Endothelial cell (in vitro differentiated cells): ENCODE measurements at places on chromosomes 2 and 18.

GRCh38 chr2:174776675-174777074 lies 12.4 kb upstream of the CHRNA1 start:
- no peak overlapping the region for H3K4me3 ChIP-seq
- H3K4me1 ChIP-seq, result peaks cover 43% of the 10 kb centered on the region
- no peak overlapping the region for H3K27ac ChIP-seq
- no peak for DNase-seq
- H3K27me3 ChIP-seq, result peaks cover 4% of the 10 kb centered on the region

GRCh38 chr2:29744976-29745375 lies 176.4 kb downstream of the ALK start:
- H3K36me3 ChIP-seq, result no peaks in the 10 kb centered on the region
- DNase-seq, result no peak
- no peaks in the 10 kb centered on the region for H3K4me1 ChIP-seq
- peaks cover 1% of the 10 kb centered on the region for H3K27me3 ChIP-seq
- no peak overlapping the region for H3K27ac ChIP-seq

GRCh38 chr2:156323754-156324153 lies 8.8 kb downstream of the NR4A2 start:
- H3K36me3 ChIP-seq, result no peaks in the 10 kb centered on the region
- H3K4me3 ChIP-seq, result no peak overlapping the region
- peaks cover 4% of the 10 kb centered on the region for H3K27me3 ChIP-seq

DNA sequence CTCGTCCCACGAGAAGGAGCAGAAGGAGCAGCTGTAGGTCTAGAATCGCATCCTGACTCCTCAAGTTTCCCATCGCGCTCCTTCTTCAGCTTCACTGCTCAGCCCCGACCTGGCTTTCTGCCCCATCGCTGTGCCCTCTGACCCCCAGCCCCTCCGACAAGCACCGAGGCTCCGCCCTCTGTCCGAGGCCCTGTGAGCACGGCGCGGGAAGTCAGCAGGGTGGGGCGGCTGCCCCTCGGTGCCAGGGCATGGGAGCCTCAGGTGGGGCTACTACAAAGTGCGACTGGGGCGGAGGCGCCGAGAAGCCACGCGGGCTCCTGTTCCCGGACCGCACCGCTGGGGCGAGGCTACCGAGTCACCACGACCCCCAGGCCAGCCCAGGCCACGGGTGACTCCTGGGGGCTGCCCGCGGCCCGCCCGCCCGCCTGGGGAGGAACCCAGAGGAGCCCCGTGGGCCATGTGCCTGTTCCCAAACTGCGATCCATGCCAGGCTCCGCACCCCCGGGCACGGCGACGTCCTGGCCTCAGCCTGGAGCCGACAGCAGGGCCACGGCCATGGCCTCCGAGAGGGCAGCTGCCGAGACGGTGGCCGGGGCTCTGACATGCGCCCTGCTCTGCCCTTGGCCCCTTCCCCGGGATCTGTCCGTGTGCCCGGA lies 36.6 kb upstream of the ID2 start:
- H3K36me3 ChIP-seq, result peaks cover 10% of the 10 kb centered on the region
- H3K27me3 ChIP-seq, result no peaks in the 10 kb centered on the region

GRCh38 chr2:35035883-35036282 lies 1319.7 kb upstream of the CRIM1 start:
- H3K4me3 ChIP-seq, result no peak overlapping the region
- no peak overlapping the region for H3K27ac ChIP-seq
- H3K27me3 ChIP-seq, result no peaks in the 10 kb centered on the region

- DNase-seq, result no peak
- H3K4me3 ChIP-seq, result no peak overlapping the region
- no peaks in the 10 kb centered on the region for H3K36me3 ChIP-seq
- H3K27me3 ChIP-seq, result no peaks in the 10 kb centered on the region
- H3K4me1 ChIP-seq, result no peaks in the 10 kb centered on the region
- peak overlapping the region; percentile 39 for H3K27ac ChIP-seq
Measured at GRCh38 chr2:50645346-50645745, 386.6 kb downstream of the NRXN1 start.

DNA sequence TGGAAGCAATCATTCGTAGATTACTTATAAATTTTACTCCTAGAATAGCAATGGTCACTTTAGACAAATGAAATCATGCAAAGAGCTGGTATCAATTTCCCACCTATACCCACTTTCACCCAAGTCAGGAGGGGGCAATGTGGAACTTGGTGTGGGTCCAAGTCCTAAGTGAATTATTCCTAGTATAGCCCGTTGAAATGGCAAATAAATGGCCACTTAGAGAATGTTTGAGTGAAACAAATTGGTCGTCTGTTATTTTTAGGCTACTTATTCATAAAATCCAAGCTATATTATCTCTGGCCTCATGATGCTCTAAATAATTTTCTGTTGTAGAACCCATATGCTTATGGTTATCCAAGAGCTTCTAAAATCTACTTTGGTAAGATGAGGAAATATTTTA lies 98.1 kb downstream of the MYO3B start:
- no peaks in the 10 kb centered on the region for H3K36me3 ChIP-seq
- no peak for DNase-seq
- H3K4me1 ChIP-seq, result peaks cover 3% of the 10 kb centered on the region
- H3K4me3 ChIP-seq, result no peak overlapping the region
- H3K27me3 ChIP-seq, result no peaks in the 10 kb centered on the region

GRCh38 chr2:128593879-128594650 lies 275.4 kb upstream of the HS6ST1 start:
- DNase-seq, result no peak
- H3K27ac ChIP-seq, result no peak overlapping the region
- no peak overlapping the region for H3K4me3 ChIP-seq

DNA sequence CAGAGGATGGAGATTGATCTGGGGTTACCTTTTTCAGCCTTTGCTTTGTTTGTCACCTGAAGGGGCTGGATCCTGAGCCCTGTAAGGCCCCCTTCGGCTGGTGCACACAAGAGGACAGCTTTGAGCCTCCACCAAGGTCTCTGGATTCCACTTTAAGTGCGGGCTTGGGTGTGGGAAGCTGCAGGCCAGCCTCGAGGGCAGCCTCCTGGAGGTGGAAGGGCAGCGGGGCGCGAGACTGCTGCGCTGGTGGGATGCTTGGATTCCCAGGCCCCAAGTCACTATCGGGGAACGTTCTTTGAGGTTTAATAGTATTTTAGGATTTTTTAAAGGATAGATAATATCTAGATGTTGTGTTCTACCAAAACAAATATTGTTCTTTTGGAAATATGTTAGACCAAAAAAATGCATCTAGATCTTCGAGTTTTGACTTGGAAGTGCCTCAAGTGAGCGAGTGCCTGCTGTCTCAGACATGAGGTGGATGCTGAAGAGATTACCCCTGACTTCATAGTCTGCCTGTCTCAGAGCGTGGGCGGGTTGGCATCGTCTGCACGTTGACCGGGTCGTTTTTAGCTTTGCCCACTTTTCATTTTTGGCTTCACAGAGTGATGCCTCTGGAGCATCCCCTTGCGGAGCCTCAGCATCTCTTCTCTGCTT lies 113.8 kb downstream of the AGAP1 start:
- peaks cover 2% of the 10 kb centered on the region for H3K27me3 ChIP-seq
- no peaks in the 10 kb centered on the region for H3K4me1 ChIP-seq
- peaks cover 3% of the 10 kb centered on the region for H3K36me3 ChIP-seq
- H3K4me3 ChIP-seq, result no peak overlapping the region

DNA sequence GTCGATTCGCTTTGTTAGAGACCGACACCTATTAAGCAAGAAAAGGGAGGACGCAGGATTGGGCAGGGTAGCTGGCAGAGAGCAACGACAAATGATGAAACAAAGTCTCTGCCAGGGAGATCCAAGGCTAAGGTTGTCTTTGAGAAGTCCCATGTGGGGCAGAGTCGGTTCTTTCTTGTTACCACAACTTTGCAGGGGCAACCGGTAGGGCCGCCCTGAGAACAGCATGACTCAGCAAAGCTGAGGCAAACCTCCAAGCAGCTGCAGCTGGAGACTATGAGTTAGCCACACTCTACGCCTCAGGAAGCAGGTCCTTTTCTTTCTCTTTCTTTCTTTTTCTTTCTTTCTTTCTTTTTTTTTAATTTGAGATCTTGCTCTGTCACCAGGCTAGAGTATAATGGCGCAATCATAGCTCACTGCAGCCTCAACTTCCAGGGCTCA lies 452.3 kb upstream of the ID2 start:
- no peaks in the 10 kb centered on the region for H3K36me3 ChIP-seq
- no peak for DNase-seq
- H3K4me3 ChIP-seq, result no peak overlapping the region
- H3K27ac ChIP-seq, result no peak overlapping the region
- peaks cover 14% of the 10 kb centered on the region for H3K4me1 ChIP-seq

DNA sequence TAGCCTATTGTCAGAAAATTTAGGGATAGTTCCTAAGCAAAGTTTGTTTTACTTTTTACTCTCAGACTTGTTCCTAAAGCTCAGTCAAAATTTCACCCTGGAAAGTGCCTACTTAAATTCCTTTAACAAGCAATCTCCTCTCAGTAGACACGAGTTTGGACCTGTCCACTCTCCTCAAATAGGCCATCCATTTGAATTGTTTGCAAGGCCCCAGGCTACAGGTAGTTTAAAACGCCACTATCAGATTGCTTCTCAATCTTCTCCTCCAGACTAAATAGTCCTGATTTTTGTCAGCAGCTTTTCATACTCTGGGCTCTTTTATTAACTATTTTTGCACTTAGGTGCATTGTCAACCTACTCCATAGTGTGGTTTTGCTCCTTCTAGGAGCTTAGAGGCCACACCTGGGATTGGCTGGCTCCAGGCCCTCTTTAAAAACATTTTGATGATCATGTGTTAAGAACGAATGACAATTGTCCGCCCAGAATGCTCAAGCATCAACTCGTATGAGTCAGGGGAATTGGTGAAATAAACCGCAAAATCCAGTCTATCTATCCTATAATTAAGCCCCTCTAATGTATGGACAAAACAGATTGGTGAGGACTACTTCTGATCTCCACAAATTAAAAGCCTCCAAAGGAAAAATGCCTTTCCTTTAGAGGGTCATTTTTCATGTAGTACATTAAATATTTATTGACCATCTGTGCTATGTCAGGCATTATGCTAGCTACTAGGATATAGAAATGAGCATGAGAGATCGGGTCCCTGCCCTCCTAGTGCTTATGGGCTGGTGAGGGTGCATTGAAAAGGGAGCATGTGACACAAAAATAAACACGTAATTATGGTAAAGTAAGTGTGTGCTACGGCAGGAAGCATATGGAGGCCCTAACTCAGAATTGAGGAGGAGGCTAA lies 333.8 kb upstream of the TNP1 start:
- no peaks in the 10 kb centered on the region for H3K36me3 ChIP-seq
- H3K4me1 ChIP-seq, result peaks cover 5% of the 10 kb centered on the region
- no peak for DNase-seq
- no peak overlapping the region for H3K27ac ChIP-seq
